ENCODE measurements at places on chromosomes 5 and 9.

DNA sequence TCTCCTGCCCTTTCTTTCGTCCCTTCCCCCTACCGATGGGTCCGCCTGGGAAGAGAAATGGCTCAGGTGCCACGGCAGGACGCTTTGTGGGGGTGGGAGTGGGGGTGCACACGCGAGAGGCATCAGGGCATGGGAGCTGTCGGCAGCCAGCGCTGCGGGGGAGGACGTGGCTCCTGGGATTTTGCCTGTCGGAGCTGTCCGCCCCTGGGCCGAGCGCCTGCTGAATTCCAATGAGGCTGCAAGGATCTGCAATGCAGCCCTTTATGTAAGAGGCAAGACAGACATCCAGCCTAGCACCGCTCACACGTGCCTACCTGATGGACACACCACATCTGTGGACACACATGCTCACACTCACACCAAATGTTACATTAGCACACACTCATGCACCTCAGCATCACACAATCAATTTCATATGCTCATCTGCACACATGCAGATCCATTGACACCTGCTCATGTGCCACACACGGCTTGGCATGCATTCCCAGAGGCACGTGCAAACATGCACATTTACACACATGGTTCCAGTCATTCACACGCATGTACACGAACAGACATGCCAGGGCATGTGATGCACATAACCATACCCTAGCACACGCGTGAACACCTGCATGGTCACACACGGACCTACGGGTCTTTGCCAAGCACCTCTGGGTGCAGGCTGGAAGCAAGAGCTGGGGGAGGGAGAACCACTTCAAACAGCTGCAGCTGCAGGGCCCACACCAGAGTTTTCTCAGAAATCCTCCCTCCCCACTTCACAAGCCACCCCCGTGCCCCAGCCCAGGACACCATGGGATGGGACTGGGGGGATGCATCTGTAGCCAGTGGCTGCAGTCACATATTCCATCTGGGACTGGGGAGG is 1.4 kb downstream of the GRIN1 start:
- no peak for DNase-seq

DNA sequence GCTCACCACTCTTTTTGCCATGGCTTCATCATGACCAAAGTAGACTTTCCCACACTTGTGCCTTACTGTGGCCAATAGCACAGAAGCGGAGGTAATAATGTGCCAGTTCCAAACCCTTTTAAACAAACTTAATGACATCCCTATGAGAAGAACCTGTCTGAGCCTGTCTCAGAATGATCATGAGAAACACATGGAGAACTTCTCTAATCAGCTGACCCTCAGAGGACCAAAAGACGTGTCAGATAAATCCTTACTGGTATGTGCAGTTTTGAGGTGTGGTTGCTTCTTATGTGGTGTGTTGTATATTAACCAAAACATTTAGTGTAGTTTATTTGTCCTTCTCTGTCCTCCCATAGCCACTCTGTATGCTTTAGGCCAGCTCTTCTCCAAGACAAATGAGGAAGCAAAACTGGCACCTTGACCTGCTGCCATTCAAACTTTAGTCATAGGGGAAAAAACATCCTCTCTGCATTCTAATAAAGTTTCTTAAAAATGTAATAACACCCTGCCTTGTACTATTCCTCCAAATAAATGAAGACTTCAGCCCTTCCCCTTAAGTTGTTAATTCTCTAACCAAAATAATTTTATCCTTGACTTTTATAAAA is 168.9 kb downstream of the MUSK start:
- DNase-seq, result no peak

DNA sequence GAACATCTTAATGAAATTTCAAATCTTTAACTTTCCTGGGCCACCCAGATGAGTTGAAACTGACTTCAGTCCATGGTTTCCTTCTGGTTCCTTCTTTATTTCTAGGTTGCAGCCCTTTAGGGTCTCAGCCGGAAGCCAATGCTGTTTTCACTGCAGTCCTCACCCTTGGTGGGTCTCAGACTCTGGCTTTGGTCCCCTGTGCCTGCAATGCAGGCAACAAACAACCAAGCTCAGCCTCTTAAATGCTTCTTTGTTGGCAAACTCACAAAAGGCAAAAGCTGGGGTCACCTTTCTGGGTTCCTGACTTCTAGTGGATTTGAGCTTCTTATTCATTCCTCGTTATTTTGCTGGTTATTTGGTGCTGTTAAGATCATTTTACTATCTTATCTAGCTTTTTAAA is 19.3 kb upstream of the APC start:
- no peak for DNase-seq

DNA sequence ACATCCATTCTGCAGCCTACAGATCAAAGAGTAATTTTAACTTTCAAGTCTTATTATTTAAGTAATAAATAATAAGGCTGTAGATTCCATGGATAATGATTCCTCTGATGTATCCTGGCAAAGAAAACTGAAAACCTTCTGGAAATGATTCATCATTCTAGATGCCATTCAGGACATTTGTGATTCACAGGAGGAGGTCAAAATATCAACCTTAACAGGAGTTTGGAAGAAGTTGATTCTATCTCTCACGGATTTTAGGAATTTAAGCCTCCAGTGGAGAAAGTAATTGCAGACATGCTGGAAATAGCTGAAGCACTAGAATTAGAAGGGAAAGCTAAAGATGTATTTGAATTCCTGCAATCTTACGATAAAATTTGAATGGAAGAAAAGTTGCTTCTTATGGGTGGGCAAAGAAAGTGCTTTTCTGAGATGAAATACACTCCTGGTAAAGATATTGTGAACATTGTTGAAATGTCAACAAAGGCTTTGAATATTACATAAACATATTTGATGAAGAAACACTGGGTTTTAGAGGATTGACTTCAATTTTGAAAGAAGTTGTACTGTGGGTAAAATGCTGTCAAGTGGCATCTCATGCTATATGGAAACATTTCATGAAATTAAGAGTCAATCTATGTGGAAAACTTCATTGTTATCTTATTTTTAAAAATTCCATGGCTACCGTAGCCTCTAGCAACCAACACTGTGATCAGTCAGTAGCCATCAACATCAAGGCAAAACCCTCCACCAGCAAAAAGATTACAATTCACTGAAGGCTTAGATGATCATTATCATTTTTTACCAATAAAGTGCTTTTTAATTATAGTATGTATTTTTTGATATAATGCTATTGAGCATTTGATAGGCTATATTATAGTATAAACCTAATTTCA is 1141.0 kb downstream of the CDH12 start:
- DNase-seq, result no peak

DNA sequence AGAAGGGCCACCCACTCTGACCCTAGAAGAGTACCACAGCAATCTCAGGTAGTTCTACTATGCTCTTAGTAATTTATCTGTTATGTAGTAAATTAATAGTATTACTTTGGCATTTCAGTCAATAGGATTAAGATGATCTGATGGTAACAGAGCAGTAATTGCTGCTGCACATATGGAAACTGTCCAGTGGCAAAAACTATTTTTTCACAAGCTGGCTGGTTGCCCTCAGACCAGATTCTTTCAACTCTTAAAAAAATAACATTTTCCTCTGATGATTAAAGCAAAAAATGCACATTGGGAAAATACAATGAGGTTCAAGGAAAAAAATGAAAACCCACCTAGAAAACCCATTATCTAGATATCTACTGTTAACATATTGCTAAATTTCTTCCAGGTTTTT is 19.7 kb downstream of the GLRA1 start:
- DNase-seq, result no peak

DNA sequence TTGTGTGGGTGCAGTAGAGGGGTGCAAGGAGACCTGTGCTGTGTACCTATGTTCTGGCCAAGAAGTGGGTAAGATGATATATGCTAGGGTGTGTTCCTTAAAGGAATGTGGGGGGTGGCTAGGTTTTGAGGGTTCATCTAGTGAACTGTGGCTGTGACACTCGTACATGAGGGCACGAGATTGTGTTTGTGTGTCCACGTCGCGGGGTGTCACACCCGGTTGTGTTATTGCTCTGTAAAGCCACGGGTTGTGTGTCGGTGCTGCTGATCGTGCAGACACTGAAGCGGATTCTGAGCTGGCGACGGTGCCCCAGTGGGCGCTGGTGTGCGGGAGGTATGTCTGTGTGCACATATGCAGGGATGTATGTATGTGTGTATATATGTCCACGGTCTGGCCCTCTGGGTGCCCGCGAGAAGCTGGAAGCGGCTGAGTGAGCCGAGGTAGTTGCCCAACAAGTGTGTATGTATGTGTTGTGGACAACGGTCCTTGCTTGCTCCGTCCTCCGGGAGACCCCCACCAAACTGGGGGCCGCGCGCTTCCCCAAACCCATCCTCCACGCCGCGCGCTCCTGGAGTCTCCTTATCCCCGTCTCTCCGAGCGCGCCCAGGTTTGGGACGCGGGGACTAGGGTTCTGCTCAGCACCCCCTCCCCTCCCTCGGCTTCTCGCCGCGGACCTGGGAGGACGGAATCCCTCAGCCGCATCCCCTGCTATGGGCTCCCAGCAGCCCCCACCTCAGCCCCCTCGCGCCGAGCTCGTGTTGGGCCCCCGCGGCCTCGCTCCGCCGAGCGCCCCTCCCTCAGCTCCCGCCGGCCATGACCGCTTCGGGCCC is 639 bp downstream of the PCDH1 start:
- peak; percentile 21 for DNase-seq

DNA sequence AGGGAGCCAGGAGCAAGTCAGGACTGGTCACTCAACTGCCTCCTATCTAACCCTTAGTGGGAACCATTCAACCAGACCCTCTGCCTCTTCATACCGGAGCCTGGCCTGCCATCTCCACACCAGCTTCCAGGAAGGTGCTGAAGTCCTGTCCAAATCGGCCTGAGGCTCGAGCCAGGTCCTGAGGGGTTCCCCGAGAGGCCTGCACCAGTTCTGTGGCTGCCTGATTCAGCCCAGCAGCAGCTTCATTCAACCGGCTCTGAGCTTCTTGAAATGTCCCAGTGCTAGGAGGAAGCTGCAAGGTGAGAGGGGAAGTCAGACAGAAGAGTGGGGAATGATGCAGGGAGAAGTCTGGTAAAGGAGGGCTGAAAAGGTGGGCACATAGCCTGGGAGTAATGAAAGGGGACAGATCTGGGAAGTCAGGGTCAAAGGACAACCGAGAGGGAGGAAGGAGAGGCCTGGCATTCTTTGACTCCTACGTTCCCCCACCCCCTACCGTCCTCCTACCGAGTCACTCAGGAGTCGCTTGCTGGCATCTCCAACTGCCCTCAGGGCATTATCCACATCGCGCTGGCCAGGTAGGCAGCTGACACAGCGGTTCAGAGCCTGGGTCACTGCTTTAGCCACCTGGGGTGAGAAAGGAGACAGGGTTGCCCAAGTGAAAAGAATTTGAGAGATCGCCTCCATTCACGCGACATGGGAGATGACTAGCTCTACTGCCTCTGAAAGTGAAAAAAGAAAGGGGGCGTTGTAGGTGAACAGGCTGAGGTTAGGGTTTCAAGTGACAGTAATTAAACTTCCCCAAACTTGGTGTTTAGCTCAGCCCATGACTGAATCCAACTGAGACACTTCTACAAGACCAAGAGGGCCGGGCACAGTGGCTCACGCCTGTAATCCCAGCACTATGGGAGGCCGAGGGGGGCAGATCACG is 20.2 kb downstream of the TLN1 start:
- DNase-seq, result no peak

- peak; percentile 9 for DNase-seq
Observed at GRCh38 chr5:64612344-64612961, 77.8 kb upstream of the SHISAL2B start.

GRCh38 chr9:113488490-113488889 is 25.0 kb downstream of the RGS3 start:
- DNase-seq, result no peak

DNA sequence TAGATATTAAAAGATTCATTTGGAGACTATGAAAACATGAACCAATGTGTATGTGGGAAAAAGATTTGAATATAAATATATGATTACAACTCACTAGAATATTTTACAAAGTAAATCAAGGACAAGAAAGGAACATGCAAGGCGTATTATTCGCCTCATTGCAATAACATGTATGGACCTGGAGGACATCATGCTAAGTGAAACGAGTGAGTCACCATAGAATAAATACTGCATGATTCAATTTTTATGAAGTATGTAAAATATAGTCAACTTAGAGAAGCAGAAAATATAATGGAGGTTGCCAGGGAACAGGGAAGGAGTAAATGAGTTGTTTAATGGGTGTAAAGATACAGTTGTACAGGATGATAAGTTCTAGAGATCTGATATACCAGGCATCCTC is 4.9 kb downstream of the TXNDC8 start:
- no peak for DNase-seq
